Natural killer cell (primary cell): ENCODE measurements at places on chromosomes 12 and 14.
A peak's percentile ranks its signal among the peaks of the same experiment; 100 is the strongest.

DNA sequence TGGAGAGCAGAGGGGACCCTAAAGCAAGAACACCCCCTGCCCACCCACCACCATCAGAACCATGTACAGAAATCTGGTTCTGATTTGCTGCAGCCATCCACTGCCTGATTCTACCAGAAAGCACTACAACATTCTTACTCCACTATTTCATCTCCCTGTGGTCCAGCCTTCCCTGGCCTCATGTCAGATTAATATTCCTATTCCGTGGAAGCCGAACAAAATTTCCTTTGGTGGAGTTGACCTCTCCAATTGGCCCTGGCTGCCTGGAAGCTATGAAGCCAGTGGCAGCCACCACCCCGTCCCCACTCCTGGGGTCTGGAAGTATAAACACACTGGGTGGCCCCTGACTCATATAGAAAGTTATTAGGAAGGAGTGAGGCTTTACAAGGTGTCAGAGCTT, 60.2 kb downstream of the ANO2 start:
- DNase-seq: no peak

GRCh38 chr14:96525452-96525851, 23.3 kb downstream of the PAPOLA start:
- DNase-seq: no peak

GRCh38 chr12:24997970-24998582, 49.2 kb upstream of the BCAT1 start:
- DNase-seq: peak; percentile 28

- no peak for DNase-seq
These were observed 24.3 kb upstream of the HSPB8 start for GRCh38 chr12:119154435-119154818.

DNA sequence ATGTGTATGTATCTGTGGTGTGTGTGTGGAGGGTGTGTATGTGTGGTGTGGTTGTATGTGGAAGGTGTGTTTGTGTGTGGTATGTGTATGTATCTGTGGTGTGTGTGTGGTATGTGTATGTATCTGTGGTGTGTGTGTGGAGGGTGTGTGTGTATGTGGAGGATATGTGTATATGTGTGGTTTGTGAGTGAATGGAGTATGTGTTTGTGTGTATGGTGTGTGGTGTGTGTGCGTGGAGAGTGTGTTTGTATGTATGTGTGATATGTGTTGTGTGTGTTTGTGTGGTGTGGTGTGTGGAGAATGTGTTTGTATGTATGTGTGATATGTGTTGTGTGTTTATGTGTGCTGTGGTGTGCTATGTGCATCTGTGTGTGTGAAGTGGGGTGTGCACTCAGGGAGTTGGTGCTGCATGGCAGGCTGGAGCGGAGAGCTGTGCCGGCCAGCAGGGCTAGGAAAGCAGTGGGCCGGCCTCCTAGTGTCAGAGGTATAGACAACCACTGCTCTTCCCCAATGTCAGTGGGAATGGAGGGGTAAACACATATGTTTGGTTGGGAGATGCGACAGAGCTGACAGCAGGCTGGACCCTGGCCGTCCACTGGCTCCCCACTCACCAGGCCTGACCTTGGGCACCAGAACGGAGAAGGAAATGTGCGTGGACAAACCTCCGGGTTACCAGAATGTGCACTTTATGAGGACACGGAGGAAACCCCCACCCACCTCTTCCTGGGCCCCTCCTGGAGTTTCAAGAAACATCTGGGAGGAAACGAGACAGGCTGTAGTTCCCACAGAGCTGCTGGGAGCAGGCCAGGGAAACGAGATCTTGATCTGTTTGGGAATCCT, 60.7 kb downstream of the CLMN start:
- no peak for DNase-seq

DNA sequence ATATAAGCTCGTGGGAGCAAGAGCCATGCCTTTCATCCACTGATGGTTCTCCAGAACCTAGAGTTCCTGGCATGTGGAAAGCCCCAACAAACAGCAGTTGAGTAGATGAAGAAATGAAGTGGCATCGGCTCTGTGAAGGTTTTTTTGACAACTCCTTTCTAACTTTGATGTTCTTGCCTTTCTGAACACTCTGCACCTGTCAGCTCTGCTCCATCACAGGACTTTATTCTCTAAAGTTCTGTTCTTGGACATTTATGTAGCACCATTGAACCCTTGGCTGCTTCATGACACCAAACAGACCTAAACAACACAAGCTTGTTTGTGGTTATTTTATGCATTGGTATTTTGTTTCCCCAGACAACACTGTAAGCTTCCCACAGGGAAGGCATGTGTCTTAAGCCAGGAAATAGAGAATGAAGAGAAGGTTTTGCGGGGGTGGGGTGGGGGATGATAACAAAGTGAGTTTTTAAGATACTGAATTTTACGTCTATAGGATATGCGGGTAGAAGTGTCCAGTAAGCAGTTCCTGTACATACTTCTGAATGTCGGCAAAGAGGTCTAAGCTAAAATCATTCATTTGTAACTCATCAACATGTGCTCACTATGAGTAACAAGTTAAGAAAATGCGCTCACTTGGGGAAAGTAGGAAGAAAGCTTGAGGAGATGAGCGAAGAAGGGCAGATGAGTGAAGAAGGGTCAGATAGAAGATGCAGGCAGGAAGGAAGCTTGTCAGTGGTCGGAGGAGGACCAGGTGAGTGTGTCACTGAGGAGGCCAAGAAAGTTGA, 146.0 kb upstream of the PLEKHG7 start:
- peak; percentile 34 for DNase-seq

- no peak for DNase-seq
These were observed 265.7 kb downstream of the AKAP6 start for GRCh38 chr14:32594766-32595165.

DNA sequence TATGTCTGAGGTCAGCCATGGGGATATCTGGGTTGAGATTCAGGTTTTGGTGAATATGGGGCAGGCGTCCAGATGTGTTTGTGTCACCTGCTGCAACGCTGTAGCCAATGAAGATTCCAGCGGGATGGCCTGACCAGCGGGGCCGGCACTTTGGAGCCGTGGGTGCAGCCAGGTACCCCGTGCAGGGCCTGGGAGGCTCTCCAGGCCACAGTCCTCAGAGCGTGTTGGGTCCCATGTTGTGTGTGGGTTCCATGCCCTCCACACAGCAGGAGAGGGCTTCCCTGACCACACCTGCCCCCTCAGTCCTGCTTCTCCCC, 2.8 kb upstream of the TEX22 start:
- no peak for DNase-seq

- DNase-seq: no peak
These were observed 3.7 kb upstream of the DENND5B start for GRCh38 chr12:31594681-31595080.

GRCh38 chr14:19974844-19975243, 547 bp upstream of the OR4K15 start:
- DNase-seq: no peak

GRCh38 chr12:28409892-28410291, 219.6 kb downstream of the CCDC91 start:
- no peak for DNase-seq

DNA sequence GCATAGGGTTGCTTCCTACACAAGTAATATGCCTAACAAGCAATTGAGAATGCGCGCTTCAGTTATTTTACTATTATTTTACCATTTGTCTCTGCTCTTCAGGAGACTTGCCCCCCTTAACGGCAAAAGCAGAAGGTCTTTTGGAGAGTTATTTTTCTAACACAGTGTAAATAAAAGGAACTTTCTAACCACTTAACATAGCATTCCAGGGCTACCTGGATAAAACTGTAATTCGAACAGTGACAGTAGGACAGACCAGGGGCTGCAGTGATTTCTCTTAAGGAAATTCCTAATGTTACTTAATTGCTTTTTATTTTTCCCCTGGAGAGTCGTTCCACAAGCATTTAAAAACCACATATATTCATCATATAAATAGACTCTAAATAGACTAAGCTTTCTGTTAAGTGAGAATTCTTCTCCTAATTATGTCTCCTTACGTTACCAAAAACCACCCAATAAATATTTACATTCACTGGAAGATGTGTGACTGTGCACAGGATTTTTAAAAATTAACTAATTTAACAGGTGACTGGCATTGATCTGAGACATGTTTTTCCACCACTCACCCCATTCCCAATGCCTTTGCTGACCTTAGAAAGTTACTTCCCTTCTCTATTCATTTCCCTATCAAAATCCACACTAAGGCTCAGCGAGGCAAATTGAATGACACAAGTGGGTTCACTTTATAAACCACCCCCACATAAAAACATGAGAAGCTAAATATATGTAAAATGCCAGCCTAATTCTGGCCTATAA, 72.4 kb downstream of the RNF34 start:
- DNase-seq: no peak

- peak; percentile 4 for DNase-seq
These were observed 36.3 kb upstream of the SINHCAF start for GRCh38 chr12:31362115-31362758.

GRCh38 chr14:24399447-24399822, 632 bp downstream of the NYNRIN start:
- no peak for DNase-seq

GRCh38 chr14:28765169-28765830, 1.3 kb upstream of the FOXG1 start:
- DNase-seq: no peak

GRCh38 chr14:65198346-65198745, 96.0 kb upstream of the MAX start:
- DNase-seq: no peak

GRCh38 chr12:68880660-68881325, 52.2 kb downstream of the CPM start:
- no peak for DNase-seq

DNA sequence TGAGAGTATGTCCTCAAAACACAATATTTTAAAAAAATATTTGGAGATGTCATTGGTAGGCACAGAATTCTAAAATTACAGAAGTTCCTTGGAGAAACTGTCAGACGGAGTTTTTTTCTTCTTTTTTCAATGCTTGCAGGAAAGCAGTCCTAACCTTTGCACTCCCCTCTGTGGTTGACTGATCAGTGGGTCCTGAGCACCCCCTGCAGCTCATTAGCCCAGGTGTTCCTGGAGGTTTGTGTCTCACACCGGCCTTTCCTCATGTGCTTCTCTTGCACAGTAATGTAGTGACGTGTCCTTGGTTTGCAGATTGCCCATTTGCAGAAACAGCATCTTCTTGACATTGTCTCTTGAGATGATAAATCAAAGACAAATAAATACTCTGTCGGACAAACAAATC, 513.0 kb downstream of the TMEM121 start:
- peak; percentile 32 for DNase-seq

GRCh38 chr12:122684297-122684813, 18.8 kb downstream of the HCAR2 start:
- DNase-seq: no peak

DNA sequence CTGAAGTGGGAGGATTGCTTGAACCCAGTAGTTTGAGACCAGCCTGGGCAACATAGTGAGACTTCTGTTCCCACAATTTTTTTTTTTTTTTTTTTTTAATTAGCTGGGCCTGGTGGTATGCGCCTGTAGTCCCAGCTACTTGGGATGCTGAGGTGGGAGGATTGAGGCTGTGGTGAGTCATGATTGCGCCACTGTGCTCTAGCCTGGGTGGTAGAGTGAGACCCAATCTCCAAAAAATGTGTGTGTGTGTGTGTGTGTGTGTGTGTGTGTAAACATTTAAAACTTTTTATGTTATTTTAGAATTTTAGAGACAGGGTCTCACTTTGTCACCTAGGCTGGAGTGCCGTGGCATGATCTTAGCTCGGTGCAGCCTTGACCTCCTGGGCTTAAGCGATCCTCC, 6.8 kb downstream of the PPP1R36 start:
- no peak for DNase-seq

- no peak for DNase-seq
These were observed 413.4 kb upstream of the USP15 start for GRCh38 chr12:61846765-61847164.

DNA sequence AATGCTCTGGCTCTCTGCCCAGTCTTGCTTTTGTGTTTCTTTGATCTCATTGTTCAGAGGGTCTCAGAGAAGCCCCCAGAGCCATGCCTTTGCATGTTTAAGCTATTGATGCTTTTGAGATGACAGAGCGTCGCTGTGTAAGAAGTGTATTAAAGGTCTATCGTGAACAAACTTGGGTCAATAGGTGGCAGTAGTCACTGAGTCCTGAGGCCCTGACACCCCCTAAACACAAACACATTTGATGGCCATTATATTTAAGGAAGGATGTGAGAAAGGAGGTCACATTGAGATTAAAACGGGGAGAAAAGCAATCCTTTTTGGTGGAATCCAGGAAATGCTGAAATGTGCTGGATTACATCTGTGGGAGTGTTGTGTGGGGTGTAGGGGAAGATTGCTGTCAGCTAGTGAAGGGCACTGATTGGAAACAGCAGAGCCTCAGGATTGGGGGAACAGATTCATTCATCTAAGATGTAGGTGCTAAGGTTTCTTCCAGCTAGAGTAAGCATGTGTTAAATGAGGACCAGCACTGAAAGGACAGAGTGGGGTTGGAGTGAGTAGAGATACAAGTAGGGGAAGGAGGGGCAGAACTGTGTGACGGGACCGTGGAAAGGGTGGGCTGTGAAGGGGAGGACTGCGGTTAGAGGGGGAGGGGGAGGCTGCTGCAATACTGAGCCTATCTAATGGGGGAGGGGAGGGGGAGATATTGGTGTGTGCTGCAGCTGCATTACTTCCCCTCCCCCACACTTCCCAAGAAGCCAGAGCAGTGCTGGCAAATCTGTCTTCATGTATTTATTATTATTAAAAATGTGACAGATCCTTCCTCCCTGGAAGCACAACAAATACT, 12.7 kb downstream of the NGDN start:
- DNase-seq: no peak

DNA sequence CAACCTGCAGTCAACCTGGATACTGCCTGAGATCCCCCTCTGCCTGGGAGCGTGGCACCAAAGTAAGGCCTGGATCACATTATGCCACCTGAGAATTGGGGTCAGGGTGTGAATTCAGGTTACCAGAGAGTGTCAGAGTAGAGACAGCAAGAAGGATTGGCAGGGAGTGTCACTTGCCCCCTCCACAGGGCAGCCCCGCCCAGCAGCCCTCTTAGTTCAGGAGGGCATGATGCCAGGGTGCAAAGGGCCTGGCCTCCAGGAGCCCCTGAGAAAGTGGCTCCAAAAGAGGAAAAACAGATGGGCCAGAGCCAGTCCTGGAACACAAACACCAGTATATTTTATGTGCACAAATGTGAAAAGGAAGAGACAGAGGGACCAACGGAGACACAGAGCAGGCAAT, 18.6 kb downstream of the TMEM229B start:
- no peak for DNase-seq

GRCh38 chr12:63918800-63919300, 74.3 kb downstream of the SRGAP1 start:
- no peak for DNase-seq

- DNase-seq: peak; percentile 39
These were observed 75.4 kb upstream of the PWP1 start for GRCh38 chr12:107610021-107610859.

- DNase-seq: no peak
These were observed 114.5 kb downstream of the ADGRD1 start for GRCh38 chr12:131067981-131068851.

DNA sequence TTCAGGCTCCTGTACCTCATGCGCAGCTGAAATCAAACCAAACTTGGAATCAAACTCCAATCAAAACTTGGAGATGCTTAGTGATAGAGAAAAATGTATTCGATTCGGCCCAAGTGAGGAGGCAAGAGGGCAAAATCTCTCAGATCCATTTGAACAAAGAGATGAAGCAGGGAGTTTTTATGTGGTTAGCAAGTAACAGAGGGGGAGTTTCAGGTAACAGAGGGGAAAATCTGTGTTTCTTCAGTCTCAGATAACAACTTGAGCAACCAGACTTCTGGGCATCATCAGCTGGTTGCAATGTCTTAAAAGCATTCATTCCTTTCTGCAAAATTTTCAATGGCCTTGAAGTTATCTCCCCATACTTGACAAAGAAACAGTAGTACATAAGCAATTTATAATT, 245.1 kb upstream of the AVPR1A start:
- no peak for DNase-seq
